ENCODE measurements at places on chromosomes 1 and 21.

DNA sequence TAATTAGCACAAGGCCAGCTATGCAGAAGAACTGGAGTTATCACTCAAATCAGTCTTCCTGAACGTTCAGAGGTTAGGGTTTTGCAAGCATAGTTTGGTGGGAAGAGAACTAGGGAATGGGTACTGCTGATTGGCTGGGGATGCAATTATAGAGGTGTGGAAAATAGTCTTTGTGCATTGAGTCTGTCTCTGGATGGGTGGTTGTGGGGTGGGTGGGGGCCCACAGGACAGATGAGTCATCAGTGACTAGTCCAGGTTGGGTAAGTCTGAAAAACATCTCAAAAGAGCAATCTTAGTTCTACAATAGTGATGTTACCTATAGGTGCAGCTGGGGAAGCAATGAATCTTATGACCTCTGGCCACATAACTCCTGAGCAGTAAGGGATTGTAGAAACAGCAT lies 89.7 kb upstream of the HMCN1 start:
- no peak for DNase-seq

DNA sequence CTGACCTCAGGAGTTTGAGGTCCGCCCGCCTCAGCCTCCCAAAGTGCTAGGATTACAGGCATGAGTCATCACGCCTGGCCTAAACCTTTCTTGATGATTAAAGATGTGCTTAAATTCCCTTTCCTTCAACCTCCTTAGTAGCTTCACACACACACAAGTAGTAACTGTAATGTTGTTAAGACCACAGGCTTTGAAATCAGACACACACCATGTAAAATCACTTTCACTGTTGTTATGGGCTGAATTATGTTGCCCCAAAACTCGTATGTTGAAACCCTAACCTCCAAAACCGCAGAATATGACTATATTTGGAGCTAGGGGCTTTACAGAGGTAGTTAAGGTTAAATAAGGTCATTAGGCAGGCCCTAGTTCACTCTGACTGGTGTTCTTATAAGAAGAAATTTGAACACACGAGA lies 180.2 kb downstream of the NR5A2 start:
- no peak for DNase-seq

DNA sequence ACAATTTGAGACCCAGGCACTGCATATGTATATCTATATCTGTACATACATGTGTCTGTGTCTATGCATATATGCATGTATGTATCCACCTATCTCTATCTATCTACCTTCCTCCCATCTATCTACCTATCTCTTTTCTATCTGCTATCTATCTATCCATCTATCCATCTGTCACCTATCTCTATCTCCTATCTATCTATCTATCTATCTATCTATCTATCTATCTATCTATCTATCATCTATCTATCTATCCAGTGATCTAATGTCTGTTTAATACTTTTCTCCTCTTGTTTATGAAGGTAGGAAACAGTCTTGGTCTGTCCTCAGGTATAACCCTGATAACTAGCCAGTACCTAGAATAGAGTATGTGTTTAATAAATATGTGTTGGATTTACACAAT lies 25.9 kb downstream of the TNNT2 start:
- DNase-seq, result no peak

DNA sequence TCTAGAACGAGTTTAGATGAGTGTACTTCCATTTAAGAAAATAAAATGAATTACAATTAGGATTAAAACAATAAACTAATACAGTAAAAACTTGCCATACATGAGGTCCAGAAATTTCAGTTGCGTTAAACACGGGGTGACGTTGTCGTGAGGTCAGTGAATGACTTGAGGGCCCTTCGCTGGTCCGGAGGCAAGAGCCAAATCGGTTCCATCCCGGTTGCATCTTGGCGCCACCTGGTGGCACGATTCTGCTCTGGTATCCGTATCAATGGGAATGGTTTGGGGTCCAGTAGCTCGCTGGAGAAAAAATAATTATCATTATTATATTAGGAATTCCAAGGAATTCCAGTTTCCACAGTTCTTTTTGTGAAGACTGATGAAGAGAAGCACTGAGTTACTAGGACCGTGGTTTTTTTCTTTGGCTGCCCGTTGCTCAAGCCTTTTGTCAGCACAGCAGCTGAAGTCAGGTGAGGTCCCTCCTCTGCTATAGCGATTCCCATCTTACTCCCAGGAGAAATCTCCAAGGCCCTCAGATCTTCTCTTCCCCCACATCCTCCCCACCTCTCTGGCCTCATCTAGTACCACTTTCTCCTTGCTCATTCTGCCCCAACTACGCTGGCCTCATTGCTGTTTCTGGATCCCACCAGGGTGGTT lies 161.4 kb downstream of the SLC35F3 start:
- peak; percentile 70 for DNase-seq

GRCh38 chr1:186905561-186905960 lies 76.8 kb downstream of the PLA2G4A start:
- DNase-seq, result no peak

GRCh38 chr1:201014816-201015200 lies 8.7 kb downstream of the KIF21B start:
- no peak for DNase-seq
